ENCODE measurements at places on chromosomes 3 and 15.

GRCh38 chr3:174215456-174215855 lies 643.7 kb upstream of the NAALADL2 start:
- DNase-seq, result no peak

DNA sequence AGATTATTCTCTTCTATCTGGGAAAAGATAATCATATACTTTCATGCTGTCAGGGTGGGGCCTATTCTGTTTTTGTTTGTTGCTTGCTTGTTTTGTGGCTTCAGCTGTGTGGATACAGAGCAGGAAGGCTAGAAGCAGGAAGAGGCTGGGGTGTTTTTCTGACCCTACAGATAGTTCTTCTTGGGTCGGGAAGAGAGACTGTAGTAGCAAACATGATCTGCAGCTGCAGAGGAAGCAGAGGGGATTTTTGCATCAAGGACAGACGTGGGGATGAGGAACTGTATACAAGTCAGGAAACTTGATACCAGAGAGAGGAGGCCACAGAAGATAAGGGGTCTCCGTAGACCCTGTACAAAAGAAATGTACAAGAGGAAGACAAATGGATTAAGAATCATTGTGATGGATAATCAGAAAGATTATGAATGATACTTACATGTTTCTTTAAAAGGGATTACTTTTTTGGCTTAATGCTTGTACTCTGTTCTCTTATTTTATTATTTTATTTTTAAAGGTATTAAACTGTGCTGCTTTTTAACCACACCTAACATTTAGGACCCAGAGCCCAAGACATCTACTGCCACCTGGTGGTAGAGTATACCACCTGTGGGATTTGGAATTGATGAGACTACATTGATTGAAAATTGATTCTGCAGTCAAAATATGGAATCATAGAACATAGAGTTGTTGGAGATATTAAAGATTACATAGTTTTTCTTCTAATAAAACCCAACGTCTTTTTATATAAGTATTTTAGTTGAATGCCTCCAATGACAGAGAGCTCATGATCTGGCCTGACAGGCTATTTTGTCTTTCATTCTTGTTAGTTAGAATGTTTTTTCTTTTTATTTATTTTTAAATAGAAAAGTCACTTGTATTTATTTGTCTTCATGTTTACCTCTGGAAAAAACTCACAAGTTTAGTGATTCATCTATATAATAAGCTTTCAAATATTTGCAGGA lies 87.3 kb upstream of the ROPN1 start:
- no peak for DNase-seq

GRCh38 chr15:69723404-69724096 lies 270.9 kb downstream of the RPLP1 start:
- no peak for DNase-seq

DNA sequence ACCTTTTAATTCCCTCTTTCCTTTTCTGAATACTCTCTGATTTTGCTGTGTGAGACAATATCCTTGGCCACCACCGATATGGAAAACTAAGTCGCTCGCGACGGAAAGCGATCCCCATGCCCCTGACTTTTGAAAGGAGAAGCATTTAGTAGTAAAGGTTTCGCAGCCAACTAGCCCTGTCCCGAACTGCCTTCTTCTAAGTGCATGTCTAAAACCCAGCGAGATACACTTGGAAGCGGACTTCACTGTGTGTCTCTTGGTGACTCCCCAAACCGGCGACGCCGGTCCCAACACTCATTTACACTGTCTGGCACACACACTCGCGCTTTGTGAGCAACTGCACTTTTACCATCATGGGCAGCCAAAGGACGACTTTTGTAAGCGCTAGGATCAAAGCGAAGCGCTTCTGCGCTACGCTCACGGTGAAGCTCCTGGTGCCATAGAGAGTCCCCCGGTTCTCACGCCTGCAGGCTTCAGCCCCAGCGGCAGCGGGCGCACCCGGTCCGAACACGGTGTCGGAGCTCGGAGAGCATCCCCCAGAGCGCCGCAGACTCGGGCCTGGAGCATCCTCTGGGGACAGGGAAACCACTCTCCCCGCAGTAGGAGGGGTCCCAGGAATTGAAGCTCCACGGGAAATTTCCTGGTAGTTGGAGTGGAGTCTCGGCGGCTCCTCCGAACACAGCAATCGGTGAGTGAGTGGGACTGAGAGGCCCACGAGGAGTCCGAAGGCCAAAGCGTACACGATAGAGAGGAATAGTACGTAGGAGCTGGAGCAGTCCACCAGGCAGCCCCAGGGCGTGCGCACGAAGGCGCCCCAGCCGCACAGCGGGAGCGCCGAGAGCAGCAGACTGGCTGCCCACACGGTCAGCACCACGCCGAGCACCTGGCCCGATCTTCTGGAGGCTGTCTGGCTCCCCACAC lies 1.4 kb downstream of the GPR149 start:
- DNase-seq, result no peak

DNA sequence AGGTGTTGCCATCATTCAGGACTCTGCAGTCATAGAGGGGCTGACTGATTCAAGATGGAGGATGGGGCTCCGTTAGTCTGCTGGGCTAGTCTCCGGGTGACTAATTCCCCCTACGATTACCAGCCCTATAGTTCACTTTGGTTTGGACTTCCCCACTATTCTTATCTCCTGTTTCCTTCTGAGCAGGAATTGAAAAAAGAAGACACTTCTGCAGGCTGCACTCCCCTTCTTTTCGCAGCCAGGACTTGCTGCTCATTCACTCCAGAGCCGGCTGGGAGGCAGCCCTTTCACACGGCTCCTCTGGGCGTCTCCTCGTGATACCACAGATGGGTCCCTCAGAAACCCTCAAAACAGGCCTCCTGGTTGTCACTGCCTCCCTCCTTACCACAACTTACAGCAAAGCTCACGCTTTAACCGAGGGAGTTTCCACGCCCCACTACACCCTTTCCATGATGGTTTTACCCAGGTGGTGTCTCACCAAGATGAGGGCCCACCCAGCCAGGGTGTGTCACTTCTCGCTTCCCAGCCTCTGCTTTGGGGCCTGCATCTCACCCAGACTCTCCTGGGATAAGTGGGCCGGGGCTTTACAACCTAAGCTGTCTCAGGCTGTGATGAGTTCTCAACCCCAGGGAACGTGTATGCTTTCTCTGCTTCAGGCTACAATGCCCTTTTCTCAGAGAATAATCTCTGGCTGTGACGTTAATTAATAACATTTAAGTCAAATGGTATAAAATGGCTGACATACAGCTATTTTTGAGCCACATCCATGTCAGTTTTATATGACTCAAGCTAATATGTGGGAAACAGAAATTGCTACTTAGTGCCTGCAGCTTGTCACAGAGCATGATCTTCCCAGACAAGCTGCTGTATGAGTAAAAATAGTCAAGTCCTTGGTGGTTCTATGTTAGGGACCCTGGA lies 11.9 kb downstream of the CX3CR1 start:
- no peak for DNase-seq

DNA sequence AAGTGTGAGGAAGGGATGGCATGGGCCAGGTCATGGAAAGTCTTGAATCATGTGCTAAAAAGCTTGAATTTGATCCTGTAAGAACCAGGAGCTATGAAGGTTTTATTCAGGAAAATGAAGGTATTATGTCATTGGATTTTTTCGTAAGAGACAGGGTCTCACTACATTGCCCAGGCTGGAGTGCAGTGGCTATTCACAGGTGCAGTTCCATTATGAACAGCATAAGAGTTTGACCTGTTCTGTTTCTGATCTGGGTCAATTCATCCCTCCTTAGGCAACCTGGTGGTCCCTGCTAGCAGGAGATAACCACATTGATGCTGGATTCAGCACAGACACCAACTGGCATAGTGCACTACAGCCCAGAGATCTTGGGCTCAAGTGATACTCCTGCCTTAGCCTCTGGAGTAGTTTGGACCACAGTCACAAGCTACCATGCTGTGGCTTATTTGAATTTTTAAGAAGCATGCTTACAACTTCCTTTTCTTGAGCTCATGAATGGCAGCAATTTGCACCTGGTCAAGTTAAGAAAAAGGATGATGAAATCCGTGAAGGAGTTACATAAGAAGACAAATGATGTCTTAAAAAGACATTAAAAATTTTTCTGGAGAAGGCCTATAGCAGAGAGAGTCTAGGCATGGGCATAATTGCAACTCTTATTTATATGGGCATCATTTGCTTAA lies 79.1 kb downstream of the CADPS start:
- DNase-seq, result no peak

- peak; percentile 24 for DNase-seq
Observed at GRCh38 chr3:50525987-50526386, 22.6 kb upstream of the CACNA2D2 start.

DNA sequence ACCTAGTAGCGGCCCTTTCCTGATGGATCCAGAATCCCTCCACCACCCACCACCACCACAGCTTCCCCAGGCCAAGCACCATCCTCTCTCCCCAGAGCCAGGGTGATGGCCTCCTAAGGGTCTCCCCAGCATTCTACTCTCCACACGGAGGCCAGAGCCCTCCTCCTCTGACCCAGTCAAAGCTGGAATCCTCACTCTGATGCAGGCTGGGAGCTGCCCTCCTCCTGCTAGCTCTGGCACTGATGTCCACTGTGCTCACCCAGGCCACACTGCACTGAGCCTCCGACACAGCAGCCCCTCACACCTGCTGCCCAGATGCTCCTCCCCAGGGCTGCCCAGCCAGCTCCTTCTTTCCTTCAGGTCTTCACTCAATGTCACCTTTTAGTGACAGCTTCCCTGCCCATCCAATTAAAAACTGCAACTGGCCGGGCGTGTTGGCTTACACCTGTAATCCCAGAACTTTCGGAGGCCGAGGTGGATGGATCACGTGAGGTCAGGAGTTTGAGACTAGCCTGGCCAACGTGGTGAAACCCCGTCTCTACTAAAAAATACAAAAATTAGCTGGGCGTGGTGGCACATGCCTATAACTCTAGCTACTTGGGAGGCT lies 21.0 kb downstream of the XXYLT1 start:
- DNase-seq, result no peak

- DNase-seq, result no peak
Observed at GRCh38 chr3:119161240-119161639, 12.2 kb upstream of the UPK1B start.

DNA sequence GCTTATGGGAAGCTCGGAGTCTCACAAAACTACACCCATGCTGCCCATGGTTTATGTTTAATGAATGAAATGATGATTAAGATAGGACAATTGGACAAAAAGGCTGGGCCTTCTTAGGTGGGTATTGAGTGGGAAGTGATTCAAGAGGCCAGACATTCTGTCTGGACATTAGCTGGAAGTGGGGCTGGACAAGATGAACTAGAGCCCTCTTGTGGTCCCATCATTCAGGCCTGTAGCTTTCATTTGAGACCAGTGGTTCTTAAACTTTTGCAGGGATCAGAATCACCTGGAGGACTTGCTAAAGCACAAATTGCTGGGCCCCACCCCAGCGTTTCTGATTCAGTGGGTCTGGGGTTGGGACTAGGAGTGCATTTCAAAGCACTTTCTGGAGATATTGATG lies 290.4 kb upstream of the CTDSPL start:
- DNase-seq, result no peak

- no peak for DNase-seq
Observed at GRCh38 chr3:155871746-155872158, 1.3 kb downstream of the GMPS start.

DNA sequence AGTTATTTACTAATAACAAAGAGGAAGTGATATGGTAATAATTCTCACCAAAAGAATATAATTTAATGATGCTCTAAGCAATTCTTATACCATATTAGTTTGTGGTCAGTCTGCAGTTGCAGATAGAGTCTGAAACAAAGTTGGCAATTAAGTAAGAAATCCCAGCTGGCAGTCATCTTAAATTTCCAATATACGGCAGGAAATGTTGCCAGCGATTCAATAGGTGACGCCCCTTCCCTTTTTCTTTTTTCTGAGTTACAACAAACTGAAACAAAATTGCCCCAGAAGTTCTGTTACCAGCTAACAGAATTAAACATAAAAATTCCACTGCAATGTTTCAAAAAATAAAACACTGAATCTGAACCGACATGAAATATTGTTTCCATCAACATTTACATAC lies 26.7 kb downstream of the LRRFIP2 start:
- DNase-seq, result no peak

DNA sequence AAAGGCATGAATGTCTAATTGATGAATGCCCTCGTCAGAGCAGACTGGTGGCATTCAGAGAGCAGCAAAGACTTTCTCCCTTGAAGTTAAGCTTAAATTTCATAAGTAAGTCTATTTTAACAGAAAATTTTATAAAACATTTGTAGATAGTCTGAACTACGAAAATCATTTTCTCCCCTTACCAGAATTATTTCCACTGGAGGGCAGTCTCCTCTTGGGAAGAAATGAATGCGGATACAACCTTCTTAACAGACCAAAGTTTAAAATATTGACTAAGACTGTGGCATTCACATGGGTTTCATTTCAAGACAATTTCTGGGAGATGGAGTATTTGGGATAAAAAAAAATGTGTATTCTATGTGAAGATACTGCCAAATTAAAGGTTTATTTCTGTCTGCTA lies 669.0 kb downstream of the FHIT start:
- no peak for DNase-seq

All from MG63 (cell line).